Stimulated activated CD8-positive, alpha-beta memory T cell treated with anti-CD3 and anti-CD28 coated beads, Interleukin-12 subunit alpha, Interleukin-12 subunit beta, amount 100 ng/mL, for 1 hour (primary cell): ENCODE measurements at places on chromosomes 6 and 20.

DNA sequence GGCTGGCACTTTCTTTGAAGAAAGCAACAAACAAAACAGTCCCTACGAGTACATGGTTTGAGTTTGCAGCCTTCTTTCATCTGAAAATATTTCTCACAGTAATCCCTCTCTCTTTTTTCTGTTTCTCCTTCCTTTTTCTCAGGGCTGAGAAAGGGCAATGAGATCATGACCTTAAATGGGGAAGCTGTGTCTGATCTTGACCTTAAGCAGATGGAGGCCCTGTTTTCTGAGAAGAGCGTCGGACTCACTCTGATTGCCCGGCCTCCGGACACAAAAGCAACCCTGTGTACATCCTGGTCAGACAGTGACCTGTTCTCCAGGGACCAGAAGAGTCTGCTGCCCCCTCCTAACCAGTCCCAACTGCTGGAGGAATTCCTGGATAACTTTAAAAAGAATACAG, 80.7 kb upstream of the CLDN20 start:
- DNase-seq: no peak

GRCh38 chr6:167856474-167856873, 29.8 kb downstream of the AFDN start:
- DNase-seq: no peak

- no peak for DNase-seq
Observed at GRCh38 chr6:4039348-4039747, 39.6 kb downstream of the FAM217A start.

- DNase-seq: no peak
Observed at GRCh38 chr6:161050134-161050765, 58.7 kb downstream of the MAP3K4 start.

DNA sequence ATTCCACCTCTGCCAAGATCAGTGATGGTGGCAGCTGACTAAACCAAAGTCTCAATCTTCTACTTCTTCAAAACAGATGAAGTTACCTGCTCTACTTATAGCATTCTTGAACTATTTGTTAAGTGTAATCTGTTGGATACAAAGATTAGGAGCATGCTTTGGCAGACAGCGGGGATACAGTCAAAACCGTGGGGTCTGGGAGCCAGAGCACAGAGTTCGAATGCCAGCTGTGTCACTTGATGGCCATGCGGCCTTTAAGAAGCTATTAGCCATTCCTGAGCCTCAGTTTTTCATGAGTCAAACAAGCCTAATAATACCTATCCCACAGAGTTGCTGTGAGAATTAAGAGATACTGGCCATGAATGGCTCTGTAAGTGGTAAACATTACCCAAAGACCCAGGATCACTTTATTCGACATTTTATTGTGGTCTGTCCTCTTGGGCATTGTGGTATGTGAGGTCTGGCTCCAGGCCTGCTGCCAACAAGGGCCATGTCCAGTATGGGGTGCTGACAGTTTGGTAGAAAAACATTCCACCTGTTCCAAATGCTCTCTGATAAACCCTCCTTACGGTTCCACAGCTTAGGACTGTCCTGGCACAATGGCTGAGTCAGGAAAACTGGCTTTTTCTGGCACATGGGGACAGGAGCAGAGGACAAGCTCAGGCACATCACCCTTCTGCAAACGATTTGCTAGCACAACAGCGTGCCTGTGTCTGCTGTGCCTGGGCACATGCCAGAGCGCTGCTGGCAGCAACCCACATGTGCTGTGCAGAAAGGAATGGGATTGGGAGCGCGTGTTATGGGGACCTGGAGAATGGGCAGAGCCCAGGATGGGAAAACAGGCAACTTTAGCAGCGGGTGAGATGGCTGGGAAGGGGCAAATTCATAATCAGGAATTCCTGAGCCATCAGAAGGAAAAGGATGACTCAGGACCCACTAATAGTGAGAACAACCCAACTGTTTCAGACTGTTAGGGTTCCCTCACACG, 15.7 kb upstream of the FAM83C start:
- no peak for DNase-seq

GRCh38 chr6:144248476-144249301, 36.4 kb upstream of the UTRN start:
- no peak for DNase-seq

- DNase-seq: no peak
Observed at GRCh38 chr6:139640448-139640847, 266.0 kb upstream of the CITED2 start.

DNA sequence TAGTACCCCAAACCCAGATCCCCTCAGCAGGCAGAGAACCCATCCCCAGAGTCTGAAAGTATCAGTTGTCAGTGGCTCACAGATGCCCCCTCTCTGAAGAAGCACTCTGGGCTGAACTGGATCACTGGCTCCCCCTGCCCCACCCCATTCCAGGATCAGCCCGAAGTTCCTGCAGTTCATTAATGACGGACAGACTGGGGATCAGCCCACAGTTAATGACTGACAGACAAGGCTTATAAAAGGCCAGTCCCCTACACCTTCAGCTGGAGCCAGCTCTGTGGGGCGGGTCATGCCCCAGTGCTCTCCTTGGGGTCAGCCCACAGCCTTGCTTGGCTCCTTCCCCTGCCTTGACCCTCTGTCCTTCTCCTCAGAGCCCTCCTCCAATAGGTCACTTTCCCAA, 21.7 kb downstream of the KIAA1755 start:
- no peak for DNase-seq

DNA sequence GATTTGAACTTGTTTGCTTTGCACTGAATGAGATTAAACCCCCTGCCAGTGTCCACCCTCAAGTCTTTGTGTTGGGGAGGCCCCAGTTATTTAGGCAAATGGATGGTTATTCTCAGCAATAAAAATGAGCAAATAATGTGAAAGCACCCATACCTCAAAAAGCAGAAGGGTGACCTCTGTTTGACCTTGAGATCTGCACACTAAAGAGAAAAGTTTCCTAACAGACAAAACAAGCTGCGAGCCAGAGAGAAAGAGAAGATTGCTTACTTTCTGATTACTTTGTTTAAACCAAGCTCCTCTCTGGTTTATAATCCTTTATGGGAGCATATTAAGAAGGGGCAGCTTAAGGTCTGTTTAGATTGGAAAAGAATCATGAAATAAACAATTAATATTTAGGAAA, 30.4 kb upstream of the TRERF1 start:
- no peak for DNase-seq

GRCh38 chr20:60431349-60431748, 473.1 kb downstream of the CDH26 start:
- no peak for DNase-seq

GRCh38 chr20:11556410-11556809, 361.3 kb upstream of the BTBD3 start:
- DNase-seq: no peak

GRCh38 chr6:38871741-38872568, 156.8 kb downstream of the DNAH8 start:
- DNase-seq: peak; percentile 22

DNA sequence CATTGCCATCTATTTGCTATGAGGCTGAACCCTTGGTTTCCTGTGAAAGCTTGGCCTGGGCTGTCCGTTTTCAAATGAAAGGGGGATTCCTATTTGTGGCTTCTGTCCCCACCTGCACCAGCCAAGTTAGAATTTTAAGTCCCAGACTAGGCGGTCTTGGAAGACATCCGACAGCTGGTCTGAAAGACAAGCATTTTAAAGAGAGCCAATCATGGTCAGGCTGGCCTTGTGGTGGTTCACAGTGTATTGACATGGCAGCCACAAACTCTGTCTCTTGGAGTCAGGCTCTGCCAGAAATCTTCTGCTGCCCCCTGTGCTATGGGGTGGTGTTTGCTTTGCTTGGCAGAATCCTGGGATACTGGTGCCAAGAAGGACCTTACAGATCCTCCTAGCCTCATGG, 319.2 kb upstream of the MOCS1 start:
- DNase-seq: no peak

DNA sequence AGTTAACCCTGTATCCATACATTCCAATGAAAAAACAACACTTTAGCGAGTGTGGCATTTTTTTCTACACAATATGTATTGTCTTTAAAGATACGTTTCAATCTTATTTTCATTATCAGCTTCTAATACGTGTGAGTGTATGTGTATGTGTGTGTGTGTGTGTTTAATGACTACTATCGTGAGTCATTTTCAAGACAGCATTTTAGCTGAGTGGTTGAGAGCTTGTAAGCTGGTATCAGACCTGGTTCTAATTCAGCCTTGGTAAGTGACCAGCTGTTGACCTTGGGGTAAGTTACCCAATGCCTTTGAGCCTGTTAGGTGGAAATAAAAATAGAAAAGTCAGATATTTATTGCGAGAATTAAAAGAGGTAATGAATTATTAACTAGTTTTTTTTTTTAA, 320.0 kb upstream of the NT5E start:
- DNase-seq: no peak

- no peak for DNase-seq
Observed at GRCh38 chr20:43096126-43096930, 93.4 kb downstream of the PTPRT start.

GRCh38 chr6:9914951-9915350, 499.9 kb downstream of the TFAP2A start:
- no peak for DNase-seq

DNA sequence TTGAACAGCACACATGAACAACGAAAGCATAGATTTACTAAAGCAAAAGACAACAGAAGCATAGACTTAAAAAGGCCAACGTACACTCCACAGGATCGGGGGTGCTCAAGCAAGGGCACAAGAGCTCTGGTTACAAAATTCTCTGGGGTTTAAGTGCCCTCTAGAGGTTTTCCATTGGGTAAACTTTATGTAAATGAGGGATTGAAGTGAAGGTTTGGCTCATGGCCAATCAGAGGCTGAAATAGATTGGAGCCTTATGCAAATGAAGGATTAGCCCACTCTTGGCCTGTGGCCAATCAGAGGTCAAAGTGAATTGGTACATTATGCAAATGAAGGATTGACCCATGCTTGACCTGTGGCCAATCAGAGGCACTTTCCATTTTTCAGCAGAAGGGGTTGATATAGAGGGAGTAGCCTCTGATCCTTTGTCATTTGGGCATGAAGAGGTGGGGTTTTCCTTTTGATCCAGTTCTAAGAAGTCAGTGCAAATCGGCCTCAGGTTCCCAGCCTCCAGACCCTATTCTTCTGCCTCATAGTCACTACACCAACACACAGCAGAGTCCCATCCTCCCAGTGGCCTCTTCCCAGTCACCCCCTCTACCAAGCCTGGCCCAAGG, 244.9 kb downstream of the THBS2 start:
- no peak for DNase-seq

- DNase-seq: no peak
Observed at GRCh38 chr6:111361648-111362047, 121.4 kb downstream of the REV3L start.

GRCh38 chr20:51228763-51229162, 205.9 kb upstream of the KCNG1 start:
- no peak for DNase-seq

- DNase-seq: no peak
Observed at GRCh38 chr20:63698739-63699465, 2.5 kb downstream of the TNFRSF6B start.

DNA sequence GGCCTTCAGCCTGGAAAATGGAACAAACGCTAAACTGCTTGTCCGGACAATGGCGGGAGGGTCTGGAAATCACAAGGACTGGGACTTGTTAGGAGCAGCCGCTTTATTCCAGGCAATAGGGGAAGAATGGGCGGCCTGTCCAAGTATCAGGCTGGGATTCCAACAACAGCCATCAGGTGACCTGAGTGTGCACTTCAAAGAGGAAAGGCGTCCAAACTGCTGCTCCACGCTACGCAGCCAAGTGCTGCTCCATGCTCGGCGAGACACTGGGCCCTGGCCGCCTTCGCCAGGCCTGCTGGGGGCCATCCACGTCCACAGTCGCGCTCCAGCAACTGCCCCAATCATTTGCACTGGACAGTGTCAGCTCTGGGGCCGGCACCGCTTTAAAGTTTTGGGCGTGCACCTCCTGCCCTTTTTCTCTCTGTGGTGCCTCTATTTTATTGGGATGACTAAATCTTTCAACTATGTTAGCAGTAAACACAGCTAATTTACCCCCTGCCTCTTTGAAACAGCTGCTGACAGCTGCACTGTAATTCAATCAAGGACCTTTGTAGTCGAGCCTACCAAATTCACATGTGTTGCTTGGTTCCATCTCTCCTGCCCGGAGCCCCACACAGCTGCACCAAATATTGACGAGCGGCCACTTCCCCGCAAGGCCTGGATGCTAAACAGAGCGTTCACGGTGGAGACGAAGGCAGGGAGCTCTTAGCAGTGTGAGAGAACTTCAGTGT, 98.3 kb downstream of the BMP7 start:
- no peak for DNase-seq

DNA sequence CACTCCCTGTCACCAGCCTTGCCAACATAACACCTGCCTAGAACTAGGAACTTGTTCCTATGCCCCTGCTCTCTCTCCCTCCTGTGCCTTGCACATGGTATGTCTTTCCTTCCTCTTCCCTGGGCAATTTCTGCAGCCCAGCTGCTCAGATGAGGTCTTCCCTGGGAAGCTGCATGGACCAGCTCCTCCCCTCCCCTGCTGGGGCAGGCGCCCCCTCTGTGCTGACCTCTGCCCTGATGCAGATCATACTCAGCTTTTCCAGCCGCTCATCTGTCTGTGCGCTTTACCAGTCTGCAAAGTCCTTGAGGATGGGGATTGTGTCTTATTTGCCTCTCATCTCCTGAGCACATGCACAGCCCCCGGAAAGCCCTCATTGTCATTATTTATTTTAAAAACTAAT, 161.8 kb downstream of the SCML4 start:
- no peak for DNase-seq

DNA sequence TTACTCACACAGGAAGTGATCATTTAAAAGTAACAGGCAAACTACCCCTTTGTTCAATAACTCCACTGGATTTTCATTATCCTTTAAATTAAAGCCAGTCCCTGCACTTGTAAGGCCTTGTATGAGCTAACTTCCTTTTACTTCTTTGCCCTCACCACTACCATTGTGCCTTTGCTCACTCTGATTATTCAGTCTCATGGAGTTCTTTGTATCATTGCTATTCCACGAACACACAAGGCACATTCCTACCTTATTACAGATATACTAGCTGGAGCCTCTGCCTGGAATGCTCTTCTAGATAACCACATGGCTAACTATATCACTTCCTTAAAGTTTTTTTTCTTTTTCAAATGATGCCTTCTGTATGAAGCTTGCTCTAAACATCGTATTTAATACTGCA, 748.6 kb upstream of the HS3ST5 start:
- no peak for DNase-seq

- DNase-seq: no peak
Observed at GRCh38 chr20:33516882-33517281, 27.0 kb downstream of the CBFA2T2 start.

GRCh38 chr6:25017486-25017885, 81.7 kb upstream of the RIPOR2 start:
- no peak for DNase-seq

GRCh38 chr6:44044154-44044539, 83.1 kb downstream of the MRPL14 start:
- no peak for DNase-seq

GRCh38 chr20:50819349-50819748, 24.5 kb downstream of the BCAS4 start:
- no peak for DNase-seq

DNA sequence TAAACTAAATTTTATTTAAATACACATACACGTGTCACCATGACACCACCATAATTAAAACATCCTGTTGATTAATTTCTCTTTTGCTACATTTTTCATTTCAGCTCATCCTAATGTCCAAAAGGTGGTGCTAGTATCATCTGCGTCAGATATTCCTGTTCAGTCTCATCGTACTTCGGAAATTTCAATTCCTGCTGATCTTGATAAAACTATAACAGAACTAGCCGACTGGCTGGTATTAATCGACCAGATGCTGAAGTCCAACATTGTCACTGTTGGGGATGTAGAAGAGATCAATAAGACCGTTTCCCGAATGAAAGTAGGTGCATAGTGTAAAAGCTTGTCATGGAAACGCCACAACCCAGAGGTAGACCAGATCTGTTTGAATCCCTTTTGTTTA, 263.4 kb downstream of the UTRN start:
- no peak for DNase-seq

- no peak for DNase-seq
Observed at GRCh38 chr6:82902290-82902689, 163.4 kb downstream of the UBE3D start.
